ENCODE measurements at places on chromosomes 12 and 14. TPM values are rescaled to one million over a fixed set of nuclear protein-coding genes. Genes with fewer than 3 reads are reported as not detected.

GRCh38 chr12:72304751-72305150 is 32.6 kb downstream of the TRHDE start:
- H3K27ac ChIP-seq, result no peak overlapping the region
- no peaks in the 10 kb centered on the region for H3K4me1 ChIP-seq
- H3K36me3 ChIP-seq, result no peaks in the 10 kb centered on the region
- no peak for DNase-seq
- no peaks in the 10 kb centered on the region for H3K27me3 ChIP-seq

GRCh38 chr12:108129017-108129812 is at the start of gene WSCD2:
Gene WSCD2 (plus strand): TSS chr12:108129288. CDS start chr12:108195833, 66,545 bp downstream.
- H3K4me1 ChIP-seq, result peaks cover 9% of the 10 kb centered on the region
- peaks cover 21% of the 10 kb centered on the region for H3K27me3 ChIP-seq
- H3K36me3 ChIP-seq, result no peaks in the 10 kb centered on the region
- no peak within 1 kb of the TSS for H3K27ac ChIP-seq
- peak; percentile 59 for DNase-seq

- H3K27ac ChIP-seq, result no peak overlapping the region
- no peak overlapping the region for H3K4me3 ChIP-seq
- H3K36me3 ChIP-seq, result no peaks in the 10 kb centered on the region
- peak; percentile 30 for DNase-seq
- no peaks in the 10 kb centered on the region for H3K27me3 ChIP-seq
Measured at GRCh38 chr12:96170328-96170727, 23.8 kb upstream of the ELK3 start.

GRCh38 chr14:59278111-59278510 is 89.6 kb downstream of the DAAM1 start:
- H3K4me1 ChIP-seq, result no peaks in the 10 kb centered on the region
- no peak for DNase-seq
- H3K27me3 ChIP-seq, result no peaks in the 10 kb centered on the region
- H3K36me3 ChIP-seq, result no peaks in the 10 kb centered on the region
- no peak overlapping the region for H3K4me3 ChIP-seq

DNA sequence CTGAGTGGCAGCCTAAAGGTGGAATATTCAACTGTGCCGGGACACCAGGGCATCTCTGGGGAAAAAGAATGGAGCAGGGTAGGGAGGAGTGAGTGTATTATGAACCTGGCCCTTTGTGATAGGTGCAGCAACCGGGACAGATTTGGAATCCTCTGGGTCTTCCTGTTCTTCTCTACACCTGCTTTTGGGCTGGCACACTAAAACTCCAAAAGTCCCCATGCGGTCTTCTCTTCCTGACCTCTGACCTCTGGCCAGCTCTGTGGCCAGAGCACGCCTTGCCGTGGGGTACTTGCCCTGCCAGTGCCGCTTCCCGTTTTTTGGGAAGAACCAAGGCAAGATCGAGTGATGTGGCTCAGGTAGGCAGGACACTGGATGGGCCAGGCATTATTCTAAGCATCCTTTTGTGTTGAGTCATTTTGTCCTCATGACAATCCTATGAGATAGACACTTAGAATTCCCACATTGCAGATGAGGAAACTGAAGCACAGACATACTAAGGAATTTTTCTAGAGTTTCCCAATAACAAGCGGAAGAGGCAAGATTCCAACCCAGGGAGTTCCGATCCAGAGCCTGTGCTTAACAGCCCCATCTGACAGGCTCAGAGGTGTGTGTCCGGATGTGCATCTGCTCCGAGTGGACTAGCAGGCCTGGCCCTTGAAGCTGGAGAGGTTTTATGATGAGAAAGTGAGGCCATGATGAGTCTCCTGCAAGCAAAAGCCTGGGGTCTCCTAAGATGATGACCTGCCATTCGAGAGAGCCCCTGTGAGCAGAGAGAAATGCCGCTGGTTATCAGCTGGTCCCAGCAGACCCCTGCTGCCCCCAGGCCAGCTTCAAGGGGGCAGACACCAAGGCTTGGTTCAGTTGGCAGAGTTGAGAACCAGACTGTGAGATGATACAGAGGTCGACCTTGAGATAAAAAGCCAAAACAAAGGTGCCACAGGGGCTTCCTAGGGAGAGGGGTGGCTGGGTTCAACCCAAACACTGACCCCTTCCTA is 67.9 kb upstream of the ESRRB start:
- no peaks in the 10 kb centered on the region for H3K36me3 ChIP-seq
- no peak overlapping the region for H3K4me3 ChIP-seq
- no peak overlapping the region for H3K27ac ChIP-seq
- no peak for DNase-seq

DNA sequence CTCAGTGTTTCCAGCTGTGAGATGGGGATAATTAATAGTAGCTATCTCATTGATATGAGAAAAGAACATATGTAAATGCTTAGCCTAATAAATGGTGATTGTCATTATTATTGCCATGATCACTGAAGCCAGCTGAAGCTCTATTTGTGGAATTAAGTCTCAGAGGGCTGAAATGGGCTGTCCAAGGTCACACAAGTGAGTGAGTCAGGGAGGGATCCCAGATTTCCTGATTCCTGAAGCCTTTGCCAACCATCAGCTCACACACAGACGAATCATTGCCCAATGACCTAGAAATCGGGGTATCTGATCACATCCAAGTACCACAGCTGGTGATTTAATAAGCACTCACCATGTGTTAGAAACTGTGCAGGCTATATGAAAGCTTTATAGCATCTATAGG is 21.6 kb upstream of the TMEM229B start:
- no peak overlapping the region for H3K27ac ChIP-seq
- no peaks in the 10 kb centered on the region for H3K36me3 ChIP-seq
- no peak overlapping the region for H3K4me3 ChIP-seq
- no peaks in the 10 kb centered on the region for H3K27me3 ChIP-seq
- H3K4me1 ChIP-seq, result no peaks in the 10 kb centered on the region

DNA sequence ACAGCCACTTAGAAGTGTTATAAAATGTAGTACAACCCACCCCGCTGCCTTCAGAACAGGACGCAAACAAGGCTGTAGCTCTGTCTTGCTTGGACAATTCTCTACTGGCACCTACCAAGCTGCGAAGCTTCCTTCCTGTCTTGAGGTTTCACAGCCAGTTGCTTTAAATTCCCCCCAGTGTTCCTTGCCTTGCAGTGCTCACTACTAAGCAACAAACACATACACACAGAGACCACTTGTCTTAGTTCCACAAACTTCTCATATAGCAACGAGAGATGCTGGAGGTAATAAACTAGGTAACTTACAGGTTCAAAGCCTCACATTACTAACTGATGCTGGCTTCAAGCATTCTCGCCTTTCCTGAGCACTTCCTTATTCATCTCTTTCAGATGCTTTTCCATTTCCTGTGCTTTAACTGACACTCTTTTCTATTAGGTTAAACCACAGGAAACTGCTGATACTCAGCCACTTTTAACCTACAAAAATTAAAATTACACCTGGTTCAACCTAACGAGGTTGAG is 91.5 kb upstream of the PTGDR start:
- H3K36me3 ChIP-seq, result no peaks in the 10 kb centered on the region
- no peak overlapping the region for H3K27ac ChIP-seq
- H3K27me3 ChIP-seq, result no peaks in the 10 kb centered on the region
- H3K4me3 ChIP-seq, result no peak overlapping the region
- no peak for DNase-seq

- H3K4me3 ChIP-seq, result no peak overlapping the region
- H3K27ac ChIP-seq, result no peak overlapping the region
- no peak for DNase-seq
Measured at GRCh38 chr14:76938092-76938500, 90.4 kb downstream of the IRF2BPL start.

- no peak overlapping the region for H3K27ac ChIP-seq
- no peaks in the 10 kb centered on the region for H3K4me1 ChIP-seq
- no peaks in the 10 kb centered on the region for H3K27me3 ChIP-seq
- no peak for DNase-seq
- H3K4me3 ChIP-seq, result no peak overlapping the region
Measured at GRCh38 chr12:857611-858010, 91.9 kb downstream of the RAD52 start.

DNA sequence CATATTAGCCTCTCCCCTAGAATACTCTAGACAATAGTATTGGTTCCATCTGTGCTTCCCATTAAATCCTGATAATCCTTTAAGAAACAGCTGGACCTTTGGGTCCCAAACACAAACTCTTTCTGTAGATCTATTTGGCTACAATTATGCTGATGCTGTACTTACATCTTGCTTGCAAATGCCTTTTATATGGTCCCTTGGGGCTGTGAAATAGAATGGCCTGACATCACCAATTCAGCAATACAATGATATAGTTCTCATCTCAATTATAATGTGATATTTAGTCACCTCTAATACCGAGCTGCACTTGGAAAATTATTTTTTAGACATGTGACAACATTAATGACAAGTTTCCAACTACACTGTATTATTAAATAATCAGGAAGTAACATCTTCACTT is 261.5 kb downstream of the SOX5 start:
- no peaks in the 10 kb centered on the region for H3K36me3 ChIP-seq
- no peak for DNase-seq
- peaks cover 4% of the 10 kb centered on the region for H3K4me1 ChIP-seq

Gene GPX2
- total RNA-seq, result 254 TPM

Gene B4GALNT1
- total RNA-seq, result 1.0 TPM

Gene TAS2R31
- 4.9 TPM for total RNA-seq

Gene MYF6
- 0.18 TPM for total RNA-seq

Gene KLRC1
- total RNA-seq, result 0.61 TPM

Measured in right lobe of liver (tissue), 6 donors.